Cardiac fibroblast (primary cell): ENCODE measurements at places on chromosomes 5 and 9.

DNA sequence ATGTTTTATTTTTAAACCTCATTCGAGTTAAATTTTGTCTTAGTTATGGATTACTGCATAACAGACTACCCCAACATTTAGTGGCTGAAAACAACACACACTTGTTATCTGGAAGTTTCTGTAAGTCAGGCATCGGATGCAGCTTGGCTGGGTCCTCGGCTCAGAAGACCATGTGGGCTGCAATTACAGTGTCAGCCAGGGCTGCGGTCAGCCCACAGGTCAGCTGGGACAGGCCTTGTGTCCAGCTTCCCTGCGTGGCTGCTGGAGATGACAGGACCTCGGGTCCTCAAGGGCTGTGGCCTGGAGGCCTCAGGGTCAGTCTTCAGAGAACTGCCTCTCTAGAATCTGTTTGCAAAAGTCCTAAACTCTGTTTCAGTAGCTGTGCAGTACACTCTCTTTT lies 219.0 kb upstream of the IRX1 start:
- no peak for DNase-seq

GRCh38 chr5:14309878-14310531 lies 166.9 kb downstream of the TRIO start:
- no peak for DNase-seq

DNA sequence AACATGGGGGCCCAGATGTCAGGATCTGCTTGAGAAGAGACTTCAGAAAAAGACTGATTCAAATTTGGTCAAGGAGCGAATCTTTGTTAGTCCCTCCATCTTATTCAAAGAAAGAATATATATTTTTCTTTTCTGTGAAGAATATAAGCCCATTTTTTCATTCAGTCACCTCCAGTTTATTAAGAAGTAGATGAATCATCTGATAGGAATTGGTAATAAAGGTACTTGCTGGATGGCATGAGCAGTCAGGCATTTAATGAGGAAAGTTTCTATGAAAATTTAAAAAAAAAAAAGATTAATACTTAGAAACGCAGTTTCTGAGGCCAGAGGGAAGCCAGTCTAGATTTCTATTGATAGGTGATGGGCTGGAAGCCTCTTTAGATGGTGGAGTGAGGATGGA lies 373.1 kb upstream of the SMC2 start:
- DNase-seq: no peak

DNA sequence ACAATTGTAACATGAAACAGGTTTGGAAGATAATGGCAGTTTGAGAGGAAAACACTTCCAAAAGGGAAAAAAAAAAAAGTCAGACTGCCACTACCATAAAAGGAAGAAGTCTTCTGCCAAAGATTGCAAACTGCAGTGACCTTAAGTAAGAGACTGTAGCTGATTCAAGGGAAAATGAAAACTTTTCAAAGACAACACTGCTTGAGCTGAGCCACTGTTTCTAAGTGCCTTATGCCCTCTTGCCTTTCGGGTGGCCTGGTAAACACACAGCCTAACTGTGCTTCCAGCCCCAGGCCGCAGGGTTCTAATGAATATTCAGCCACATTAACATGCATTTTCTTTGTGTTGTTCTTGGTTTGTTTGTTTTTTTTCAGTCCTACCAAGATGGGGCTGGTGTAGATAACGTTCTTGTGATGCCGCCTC lies 354.6 kb downstream of the BNC2 start:
- peak; percentile 82 for DNase-seq

- no peak for DNase-seq
These were observed 1.5 kb upstream of the DTWD2 start for GRCh38 chr5:118989816-118990215.

GRCh38 chr5:10288592-10289219 lies 19.0 kb downstream of the CMBL start:
- no peak for DNase-seq

GRCh38 chr9:110056062-110056461 lies 151.9 kb downstream of the C9orf152 start:
- peak; percentile 15 for DNase-seq

DNA sequence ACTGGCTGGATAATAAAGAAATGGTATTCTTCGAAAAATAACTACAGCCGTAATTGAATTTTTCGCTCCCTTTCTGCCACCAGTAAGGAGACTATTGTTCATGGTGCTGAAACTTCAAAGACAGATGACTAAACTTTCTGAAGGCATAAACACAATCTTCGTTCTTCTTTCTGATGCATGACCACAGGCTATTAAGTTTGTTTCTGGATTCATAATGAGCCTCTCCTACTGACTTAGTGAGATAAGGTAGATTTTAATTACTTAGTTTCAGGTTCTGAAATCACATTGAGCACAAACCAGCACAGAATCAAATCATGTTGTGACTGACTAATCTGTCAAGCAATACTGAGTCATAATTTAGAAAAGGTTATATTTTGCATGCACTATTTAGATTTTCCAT lies 441.8 kb upstream of the CCNG1 start:
- no peak for DNase-seq

DNA sequence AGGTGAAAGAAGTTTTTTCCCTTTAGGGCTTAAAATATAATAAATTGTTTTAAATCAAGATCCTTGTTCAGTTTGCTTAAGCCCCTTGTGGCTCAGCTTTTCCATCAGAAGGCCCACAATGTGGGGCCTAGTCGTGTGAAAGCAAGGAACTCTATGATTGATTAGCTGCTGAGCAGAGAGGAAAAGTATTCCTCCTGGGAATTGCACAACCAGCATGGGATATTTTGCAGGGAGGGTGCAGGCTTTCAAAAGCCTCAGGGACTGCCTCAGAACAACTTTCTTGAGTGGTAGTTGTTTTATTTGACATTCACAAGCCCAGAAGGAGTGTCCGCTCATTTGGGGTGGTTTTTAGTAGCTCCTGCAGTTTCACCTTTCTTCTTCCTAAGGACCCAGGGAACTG lies 19.8 kb downstream of the TTC23L start:
- peak; percentile 45 for DNase-seq

DNA sequence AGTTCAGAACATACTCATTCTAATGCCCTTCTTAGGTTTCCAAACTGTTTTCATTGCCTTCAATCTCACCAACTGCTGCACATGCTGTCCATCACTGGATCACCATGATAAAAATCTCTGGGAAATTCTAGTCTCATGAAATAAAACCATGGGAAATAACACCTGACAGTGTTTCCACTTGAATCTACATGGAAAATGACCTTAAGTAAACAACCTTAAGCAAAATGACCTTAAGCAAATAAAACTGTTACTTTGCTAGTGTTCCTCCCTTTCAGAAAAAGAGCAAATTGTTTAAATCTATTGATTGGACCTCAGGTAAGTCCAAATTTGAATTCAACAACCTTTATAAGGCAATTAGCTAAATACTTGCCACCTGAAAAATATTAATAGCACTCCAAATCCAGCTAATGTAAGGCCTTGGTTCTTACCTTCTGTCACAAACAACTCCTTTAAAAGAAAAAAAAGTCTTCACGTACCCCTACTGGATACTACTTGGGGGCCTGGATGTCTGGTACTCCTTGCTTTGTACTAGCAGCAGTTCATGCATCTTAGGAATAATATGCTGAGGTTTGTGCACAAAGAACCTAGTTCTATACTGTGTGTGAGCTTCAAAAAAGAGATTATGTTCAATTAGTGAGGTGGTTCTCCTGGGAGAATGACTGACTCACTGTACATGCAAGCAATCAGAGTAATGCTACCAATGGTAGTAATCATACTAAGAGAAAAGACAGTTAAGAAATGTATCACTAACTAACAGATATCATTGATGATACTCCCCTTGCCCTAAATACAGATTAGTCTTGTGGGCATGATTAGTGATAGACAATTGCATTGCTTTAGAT lies 630.4 kb downstream of the PSAT1 start:
- DNase-seq: peak; percentile 36
